Lung microvascular endothelial cell (primary cell): ENCODE measurements at places on chromosomes 16 and 17.

GRCh38 chr16:29315916-29316517, 90.5 kb downstream of the NPIPB11 start:
- no peak for DNase-seq

- DNase-seq, result no peak
These were observed 8.5 kb upstream of the IL17C start for GRCh38 chr16:88629835-88630234.

- no peak for DNase-seq
These were observed 59.2 kb downstream of the CYB5B start for GRCh38 chr16:69483611-69484010.

DNA sequence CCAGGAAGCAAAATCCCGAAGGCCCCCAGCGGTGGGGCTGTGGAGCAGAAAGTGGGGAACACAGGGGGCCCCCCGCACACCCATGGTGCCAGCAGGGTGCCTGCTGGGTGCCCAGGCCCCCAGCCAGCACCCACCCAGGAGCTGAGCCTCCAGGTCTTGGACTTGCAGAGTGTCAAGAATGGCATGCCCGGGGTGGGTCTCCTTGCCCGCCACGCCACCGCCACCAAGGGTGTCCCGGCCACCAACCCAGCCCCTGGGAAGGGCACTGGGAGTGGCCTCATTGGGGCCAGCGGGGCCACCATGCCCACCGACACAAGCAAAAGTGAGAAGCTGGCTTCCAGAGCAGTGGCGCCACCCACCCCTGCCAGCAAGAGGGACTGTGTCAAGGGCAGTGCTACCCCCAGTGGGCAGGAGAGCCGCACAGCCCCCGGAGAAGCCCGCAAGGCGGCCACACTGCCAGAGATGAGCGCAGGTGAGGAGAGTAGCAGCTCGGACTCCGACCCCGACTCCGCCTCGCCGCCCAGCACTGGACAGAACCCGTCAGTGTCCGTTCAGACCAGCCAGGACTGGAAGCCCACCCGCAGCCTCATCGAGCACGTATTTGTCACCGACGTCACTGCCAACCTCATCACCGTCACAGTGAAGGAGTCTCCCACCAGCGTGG, 6.5 kb downstream of the CBX2 start:
- DNase-seq, result no peak

DNA sequence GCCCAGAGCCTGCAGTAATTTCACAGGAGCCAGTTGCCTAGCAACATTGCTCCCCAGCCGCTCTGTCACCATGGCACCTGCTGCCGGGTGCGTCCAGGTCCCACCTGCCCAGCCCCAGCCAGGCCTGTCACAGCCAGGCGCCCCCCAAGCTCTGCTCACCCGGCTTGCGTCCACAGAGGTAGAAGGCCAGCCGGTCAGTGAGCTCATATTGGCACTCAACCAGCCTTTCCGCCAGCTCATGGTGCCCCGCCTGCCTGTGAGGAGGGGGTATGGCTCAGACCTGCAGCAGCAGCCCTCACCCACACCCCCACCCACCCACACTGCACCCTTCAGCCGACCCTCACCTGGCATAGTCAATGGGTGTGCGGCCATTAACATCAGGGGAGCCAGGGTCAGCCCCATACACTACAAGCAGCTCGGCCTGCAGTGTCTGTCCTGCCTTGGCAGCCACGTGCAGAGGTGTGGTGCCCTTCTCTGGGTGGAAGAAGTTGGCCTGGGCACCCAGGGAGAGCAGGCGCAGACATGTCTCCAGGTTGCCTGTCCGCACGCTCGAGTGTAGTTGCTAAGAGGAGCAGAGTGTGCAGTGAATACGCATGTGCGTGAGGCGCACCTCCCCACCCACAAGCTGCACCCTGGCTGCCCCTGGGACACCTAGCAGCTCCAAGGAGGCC, 7.7 kb downstream of the GIT1 start:
- no peak for DNase-seq

DNA sequence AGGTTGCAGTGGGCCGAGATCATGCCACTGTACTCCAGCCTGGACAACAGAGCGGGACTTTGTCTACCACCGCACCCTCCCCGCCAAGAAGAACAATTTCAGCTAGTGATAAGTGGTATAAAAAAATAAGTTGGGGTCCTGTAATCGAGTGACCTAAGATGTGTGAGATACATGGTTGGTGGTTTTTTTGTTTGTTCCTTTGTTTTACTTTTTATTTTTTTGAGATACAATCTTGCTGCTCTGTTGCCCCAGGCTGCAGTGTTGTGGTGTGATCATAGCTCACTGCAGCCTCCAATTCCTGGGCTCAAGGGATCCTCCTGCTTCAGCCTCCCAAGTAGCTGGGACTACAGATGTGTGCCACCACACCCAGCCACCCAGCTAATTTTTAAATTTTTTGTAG, 58.7 kb downstream of the PITPNC1 start:
- no peak for DNase-seq

GRCh38 chr16:3642397-3643094, 11.9 kb upstream of the DNASE1 start:
- peak; percentile 61 for DNase-seq

DNA sequence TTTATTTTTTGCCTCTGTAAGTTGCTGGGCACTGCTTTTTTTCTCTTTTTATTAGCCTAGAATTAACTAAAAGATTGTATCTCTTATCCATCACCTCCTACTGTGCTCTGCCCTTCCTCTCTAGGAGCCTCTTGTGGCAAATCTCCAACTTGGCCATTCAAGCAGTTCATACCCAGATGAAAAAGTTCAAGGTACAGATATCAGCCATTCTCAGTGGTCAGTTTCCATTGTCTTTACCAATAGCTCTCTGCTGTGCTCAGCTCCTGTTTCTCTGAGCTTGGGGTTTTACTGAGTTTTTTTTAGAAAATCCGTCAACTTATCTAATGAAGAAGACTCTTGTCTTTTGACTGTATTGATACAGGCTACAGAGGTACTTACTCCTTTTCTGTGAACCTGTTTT, 15.6 kb downstream of the MOSMO start:
- no peak for DNase-seq

- no peak for DNase-seq
These were observed 388.5 kb downstream of the XYLT1 start for GRCh38 chr16:17082095-17082882.

DNA sequence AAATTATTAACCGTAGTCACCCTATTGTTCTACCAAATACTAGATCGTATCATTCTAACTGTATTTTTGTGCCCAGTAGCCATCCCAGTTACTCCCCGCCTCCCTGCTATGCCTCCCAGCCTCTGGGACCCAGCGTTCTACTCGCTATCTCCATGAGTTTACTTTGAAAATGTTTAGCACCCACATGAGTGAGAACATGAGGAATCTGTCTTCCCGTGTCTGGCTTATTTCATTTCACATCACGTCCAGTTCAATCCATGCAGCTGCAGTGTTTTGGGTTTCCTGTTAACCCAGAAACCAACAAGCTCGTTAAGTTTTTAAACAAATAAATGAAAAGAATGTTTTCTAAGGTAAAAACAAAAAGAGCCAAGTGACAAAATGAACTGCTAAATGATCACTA, 82.1 kb downstream of the VPS53 start:
- DNase-seq, result no peak

GRCh38 chr17:48429638-48430586, at the start of gene SKAP1:
Gene SKAP1 (minus strand): TSS chr17:48430214.
- DNase-seq, result no peak
